ACHN (cell line): ENCODE measurements at places on chromosomes 11 and 22.
A peak's percentile ranks its signal among the peaks of the same experiment; 100 is the strongest.

- no peak for DNase-seq
Observed at GRCh38 chr22:28802595-28803123, 2.3 kb upstream of the XBP1 start.

DNA sequence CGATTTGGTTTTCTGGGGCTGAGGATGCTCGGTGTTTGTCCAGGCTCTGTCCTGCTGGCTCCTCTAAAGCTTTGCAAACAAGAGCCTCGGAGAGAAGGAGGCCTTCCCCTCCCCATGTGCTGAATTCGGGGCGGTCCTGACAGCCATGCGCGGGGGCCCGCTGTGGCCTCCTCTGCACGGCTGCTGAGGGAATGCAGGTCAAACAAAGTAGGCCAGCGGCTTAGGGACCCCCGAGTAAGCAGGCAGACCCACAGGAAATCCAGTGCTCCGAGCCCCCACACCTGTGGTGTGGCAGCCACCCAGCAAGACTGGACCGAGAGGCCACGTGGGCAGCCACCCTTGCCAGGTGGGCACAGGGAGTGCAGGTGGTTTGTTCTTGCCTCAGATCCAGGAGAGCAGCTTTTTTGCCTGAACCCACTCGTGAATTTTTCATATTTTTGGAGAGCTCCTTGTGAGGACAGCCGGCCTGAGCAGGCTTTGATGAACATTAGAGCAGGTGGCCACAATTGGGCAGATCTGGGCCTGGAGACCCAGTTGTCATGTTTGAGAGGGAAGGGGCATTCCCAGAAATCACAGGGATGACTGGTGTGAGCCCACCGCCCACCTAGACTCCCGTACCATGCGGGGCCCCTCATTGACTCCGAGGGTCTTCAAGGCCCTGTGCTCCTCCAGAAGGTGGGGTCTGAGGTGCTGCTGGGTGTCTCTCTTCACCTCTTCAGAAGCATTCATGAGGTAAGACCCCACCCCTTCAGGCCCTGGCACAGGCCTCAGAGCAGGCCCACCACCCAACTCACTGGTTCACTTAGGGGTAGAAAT is 43.0 kb upstream of the KCNQ1OT1 start:
- no peak for DNase-seq

GRCh38 chr11:88475991-88476418 is 138.5 kb upstream of the CTSC start:
- no peak for DNase-seq

DNA sequence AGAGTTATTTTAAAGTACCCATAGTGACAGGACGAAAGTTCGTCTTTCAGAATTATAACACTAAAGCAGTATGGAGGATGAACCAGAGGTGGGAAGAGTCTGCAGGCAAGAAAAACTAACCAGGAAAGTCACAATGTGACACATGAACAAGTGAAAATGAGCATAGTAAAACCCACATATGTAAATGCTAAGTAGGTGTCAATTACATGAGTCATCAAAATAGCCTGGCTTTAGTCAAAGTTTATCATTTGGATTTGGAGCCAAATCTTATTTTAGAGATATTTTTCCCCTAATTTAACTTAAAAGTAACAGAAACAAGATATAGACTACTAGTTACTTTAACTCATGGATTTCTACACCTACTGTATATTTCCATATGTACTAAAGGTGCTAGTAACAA is 159.8 kb downstream of the GRIA4 start:
- DNase-seq, result no peak

DNA sequence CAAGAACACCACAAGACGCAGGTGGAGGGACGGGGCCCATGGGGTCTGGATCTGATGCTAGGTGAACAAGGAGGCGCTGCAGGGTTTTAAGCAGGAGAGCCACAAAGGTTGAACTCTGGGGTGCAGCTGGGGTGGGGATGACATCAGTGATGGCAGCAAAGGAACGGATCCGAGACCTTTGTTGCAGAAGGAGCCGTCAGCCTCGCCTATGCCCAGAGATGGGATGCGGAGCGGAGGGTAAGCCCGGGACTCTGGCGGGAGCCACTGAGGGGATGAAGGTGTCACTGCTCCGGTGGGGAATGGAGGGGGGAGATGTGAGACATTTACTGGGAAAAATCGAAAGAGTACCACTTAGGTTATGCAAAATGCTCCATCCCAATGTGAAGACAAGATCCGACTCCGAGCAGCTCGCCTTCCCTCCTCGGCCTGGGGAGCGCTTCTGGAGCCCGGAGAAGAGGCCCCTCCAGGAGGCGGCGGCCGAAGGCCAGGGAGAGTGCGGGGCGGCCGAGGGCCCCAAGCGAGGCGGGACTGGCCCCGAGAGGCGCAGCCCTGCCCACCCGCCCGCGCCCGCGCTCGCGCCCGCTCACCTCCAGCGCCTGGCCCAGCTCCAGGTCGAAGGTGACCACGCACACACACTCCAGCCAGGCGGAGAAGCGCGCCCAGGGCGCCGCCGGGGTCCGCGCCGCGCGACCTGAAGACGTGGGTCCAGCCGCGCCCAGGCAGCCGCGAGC is 422 bp downstream of the DENND6B start:
- no peak for DNase-seq

- DNase-seq, result no peak
Observed at GRCh38 chr22:48873191-48873520, 954.5 kb downstream of the BRD1 start.

- DNase-seq, result no peak
Observed at GRCh38 chr11:24760681-24761080, 263.8 kb downstream of the LUZP2 start.

DNA sequence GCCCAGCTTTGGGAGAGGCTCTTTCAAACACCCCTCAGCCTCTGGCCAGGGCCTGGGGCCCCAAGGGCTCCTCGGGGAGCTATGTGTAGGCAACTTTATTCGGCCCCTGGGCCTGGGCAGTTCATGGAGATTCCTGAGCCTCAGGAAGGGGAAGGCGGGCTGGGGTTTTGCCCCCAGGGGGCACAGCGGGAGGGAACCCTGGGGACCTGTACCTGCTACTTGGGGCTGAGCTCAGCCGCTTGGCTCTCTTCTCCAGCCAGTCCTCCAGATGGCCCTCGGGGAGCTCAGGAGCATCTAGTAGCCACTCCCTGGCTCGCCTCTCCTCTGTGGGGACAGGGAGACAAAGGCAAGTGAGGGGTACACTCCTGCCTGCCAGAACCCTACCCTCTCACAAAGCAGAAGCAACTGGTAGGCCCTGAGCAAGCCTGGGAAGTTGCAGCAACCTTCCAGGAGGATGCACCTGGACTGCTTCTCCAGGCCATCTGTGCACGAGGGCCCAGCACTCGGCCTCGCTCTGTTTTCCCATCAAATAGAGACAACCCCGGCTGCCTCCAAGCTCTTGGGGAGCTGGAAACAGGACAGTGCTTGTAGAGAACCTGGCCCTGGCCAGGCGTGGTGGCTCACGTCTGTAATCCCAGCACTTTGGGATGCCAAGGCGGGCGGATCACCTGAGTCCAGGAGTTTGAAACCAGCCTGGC is 18.5 kb downstream of the CABP7 start:
- no peak for DNase-seq

- DNase-seq, result no peak
Observed at GRCh38 chr11:3990406-3990805, 104.2 kb upstream of the RRM1 start.

- no peak for DNase-seq
Observed at GRCh38 chr22:40426594-40427333, 56.4 kb downstream of the SGSM3 start.

GRCh38 chr11:23232652-23233051 is 372.4 kb upstream of the CCDC179 start:
- DNase-seq, result no peak

GRCh38 chr22:39468487-39469325 is 11.9 kb downstream of the MGAT3 start:
- no peak for DNase-seq

- DNase-seq, result no peak
Observed at GRCh38 chr11:1943977-1944376, 3.2 kb upstream of the MRPL23 start.

GRCh38 chr22:19715188-19715930 is 1.1 kb downstream of the SEPTIN5 start:
- no peak for DNase-seq

DNA sequence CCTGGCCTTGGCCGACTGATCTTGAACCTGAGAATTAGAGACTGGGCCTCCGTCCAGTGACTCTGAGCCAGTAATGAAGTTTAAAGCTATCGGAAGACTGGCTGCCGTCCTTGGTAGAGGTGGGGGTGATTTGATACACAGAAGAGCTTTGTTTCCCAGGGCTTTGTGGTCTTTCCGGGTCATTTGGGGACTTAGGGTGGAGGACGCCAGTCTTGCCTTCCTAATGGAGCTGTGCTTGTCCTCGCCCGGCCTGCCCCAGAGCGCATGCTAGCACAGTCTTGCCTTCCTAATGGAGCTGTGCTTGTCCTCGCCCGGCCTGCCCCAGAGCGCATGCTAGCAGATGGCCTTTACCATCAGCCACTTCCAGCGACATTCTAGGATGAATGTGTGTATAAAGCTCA is 65.8 kb downstream of the ST3GAL4 start:
- no peak for DNase-seq

DNA sequence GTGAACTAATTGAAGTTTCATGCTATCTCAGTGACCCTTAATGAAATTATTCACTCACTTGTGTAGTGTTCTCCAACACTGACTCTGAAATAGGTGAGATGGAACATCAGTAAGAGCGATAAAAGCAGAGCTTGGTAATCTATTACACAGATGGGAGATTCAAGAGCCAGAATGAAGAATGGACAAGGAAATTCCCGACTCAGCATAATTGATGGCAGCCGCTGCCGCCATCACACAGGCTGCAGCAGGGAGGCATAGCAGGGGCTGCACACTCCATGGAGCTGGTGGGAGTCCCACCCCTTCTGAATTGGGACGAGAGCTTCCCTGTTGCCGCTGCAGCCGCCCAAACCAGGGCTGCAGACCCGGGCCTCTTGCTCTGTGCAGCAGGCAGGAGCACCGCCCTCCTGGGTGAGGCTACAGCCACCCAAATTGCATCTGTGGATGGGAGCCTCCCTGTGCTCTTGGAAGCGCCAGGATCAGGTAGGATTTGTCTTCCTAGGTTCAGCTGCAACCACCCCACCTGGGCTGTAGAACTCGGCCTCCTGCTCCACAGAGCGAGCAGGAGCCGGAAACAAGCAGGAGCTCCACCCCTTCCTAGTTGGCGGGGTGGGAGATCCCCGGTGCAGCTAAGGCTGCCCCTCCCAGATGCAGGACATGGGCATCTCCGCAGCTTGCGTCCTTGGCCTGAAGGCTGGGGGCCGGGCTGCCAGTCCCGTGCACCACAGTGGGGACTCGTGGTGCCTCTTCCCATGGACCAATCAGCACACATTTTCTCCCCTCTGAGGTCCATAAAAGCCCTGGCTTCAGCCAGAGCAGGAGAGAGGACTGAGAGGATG is 535.1 kb upstream of the LUZP2 start:
- DNase-seq, result no peak

DNA sequence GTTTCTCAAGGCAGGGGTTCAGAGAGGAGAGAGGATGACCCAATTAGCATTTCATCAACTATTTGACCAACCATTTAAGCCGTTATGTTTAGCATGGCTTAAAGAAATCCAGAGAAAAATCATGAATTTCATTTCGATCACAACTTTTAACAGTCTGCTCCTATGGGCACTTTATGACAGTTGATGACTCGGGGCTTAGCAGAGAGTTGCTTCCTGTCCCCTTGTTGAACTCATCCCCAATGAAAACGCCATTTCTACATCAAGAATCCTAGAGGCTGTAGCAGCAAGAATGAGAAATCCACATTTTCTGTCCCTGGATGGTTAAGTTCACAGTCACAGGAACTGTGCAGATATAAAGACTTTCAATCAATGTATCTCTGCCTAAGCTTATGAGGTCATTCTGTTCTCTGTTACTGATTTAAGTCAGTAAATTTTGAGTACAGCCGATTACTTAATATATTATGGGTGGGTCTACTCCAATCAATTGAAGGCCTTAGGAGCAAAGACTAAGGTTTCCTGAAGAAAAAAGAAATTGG is 81.1 kb downstream of the BDNF start:
- DNase-seq, result peak; percentile 12

DNA sequence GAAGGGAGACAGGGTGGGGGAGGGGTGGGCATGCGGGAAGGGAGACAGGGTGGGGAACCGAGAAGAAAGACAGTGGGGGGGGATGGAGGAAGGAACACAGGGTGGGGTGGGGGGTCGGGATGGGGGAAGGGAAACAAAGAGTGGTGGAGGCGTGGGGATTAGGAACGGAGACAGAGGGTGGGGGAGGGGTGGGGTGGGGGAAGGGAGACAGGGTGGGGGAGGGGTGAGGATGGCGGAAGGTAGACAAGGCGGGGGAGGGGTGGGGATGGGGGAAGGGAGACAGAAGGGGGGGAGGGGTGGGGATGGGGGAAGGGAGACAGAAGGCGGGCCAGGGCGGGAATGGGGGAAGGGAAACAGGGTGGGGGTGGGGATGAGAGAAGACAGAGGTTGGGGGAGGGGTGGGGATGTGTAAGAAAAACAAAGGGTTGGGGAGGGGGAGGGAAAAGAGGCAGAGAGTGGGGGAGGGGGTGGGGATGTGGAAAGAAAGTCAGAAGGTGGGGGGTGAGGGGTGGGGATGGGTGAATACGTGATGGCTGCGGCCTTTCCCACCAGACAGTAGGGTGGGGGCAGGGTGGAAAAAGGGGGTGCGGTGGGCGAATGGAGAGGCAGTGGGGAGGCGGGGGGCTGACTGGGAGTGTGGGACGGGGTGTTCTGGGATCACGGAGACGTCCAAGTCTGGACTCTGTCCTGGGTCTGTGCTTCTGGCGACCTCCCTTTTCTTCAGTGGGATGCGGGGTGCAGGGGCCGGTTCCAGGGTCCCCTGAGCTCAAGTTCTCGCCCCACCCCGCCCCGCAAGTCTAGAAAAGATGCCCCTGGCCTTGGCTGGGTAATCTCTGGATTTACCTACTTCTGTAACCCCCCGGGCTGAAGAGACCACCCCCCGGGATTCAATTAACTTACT is 744 bp downstream of the PRAME start:
- DNase-seq, result no peak

- DNase-seq, result no peak
Observed at GRCh38 chr11:120746836-120747609, 235.5 kb downstream of the GRIK4 start.
